CD4-positive, alpha-beta T cell treated with Interleukin-21 for 1 hour (primary cell): ENCODE measurements at places on chromosomes 4 and X.

DNA sequence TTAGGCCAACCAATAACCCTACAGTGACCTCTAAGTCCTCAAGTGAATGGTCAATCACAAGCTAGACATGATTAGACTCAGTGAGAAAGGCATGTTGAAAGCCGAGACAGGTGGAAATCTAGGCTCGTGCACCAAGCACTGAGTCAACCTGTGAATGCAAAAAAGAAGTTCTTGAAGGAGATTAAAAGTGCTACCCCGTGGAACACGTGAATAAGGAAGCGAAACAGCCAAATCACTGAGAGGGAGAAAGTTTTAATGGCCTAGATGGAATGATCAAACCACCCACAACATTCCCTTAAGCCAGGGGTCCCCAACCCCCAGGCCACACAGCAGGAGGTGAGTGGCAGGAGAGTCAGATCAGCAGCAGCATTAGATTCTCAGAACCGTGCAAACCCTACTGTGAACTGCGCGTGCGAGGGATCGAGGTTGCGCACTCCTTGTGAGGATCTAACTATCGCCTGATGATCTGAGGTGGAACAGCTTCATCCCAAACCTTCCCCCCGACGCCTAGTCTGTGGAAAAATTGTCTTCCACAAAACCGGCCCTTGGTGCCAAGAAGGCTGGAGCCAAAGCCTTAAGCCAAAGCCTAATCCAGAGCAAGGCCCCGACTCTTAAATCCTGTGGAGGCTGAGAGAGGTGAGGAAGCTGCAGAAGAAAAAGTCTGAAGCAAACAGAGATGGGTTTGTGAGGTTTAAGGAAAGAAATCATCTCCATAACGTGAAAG lies 19.5 kb upstream of the PDE6B start:
- no peak for DNase-seq

- no peak for DNase-seq
Observed at GRCh38 chrX:21708116-21708515, 49.8 kb downstream of the SMPX start.

GRCh38 chr4:23006756-23007155 lies 314.0 kb downstream of the GBA3 start:
- DNase-seq, result no peak

- no peak for DNase-seq
Observed at GRCh38 chr4:64814616-64815015, 405.4 kb upstream of the TECRL start.

DNA sequence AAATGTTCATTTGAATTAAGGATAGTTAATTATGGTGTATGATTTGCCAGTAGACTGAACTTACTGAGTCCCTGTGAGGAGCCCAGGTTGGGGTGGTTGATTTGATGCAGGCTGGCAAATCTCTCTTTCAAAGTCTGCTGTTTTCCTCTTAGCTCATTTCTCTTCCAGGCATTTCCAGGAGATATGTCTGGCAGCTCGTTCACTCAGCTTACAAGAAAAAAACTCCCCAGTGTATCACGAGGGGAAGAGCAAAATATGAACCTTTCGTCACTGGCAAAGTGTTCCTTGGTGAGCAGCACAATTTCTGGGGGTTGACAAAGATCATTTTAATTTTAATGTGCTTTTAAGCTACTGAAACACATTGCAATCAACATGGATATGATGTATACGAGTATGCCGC lies 244.2 kb downstream of the CBLL2 start:
- DNase-seq, result no peak

- DNase-seq, result no peak
Observed at GRCh38 chrX:124328765-124329164, 3.7 kb upstream of the TEX13D start.
